ENCODE measurements at places on chromosomes 5 and 9.

DNA sequence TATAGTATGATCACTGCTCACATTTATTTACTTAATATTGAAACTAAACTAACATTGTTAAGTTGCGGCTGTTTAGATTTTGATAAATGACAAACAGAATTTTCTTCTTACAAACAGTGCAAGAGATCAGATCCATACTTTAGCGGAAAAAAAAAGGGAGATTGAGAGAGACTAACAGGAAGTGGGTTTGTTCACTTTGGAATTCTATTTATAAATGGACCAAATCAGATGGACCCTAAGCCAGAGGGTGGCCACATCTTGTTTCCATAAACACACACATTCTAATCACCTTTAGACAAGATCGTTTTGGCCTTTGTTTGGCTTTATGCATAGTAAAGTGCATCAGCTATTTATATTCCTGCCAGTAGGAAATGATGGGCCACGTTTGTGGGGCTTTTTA is 381.4 kb upstream of the CD180 start:
- DNase-seq = no peak

GRCh38 chr9:100486479-100487176 is 13.7 kb downstream of the TMEFF1 start:
- no peak for DNase-seq

DNA sequence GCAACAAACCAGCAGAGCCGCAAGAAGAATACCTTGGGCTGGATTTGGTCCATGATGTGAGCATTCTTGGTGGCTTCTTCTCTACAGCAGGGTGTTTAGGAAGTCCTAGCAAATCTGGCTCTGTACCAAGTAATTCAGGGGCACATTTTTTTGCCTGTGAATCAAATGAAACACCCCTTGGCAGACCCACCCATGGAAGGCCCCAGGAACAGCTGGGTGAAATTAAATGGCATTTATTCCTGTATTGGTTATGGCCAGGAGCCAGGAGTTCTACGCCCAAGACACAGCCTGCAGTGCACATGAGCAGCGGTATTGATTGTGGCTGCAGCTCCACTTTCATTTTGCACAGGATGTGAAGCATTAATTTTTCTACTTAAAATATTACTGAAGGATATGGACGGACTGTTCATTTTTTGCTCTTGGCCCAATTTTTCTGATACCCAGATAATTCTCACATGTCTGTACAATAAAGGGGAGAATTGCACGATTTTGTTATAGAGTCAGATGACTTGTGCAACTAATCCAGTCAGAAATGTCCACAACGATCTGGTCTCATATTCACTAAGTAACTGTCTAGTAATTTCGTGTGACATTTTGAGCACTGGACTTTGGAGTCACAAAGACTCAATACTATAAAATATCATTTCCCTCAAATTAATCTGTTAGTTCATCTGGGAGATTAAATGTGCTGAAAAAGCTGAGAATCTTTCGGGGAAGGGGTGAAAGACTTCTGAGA is 120.7 kb upstream of the APC start:
- DNase-seq = peak; percentile 8

DNA sequence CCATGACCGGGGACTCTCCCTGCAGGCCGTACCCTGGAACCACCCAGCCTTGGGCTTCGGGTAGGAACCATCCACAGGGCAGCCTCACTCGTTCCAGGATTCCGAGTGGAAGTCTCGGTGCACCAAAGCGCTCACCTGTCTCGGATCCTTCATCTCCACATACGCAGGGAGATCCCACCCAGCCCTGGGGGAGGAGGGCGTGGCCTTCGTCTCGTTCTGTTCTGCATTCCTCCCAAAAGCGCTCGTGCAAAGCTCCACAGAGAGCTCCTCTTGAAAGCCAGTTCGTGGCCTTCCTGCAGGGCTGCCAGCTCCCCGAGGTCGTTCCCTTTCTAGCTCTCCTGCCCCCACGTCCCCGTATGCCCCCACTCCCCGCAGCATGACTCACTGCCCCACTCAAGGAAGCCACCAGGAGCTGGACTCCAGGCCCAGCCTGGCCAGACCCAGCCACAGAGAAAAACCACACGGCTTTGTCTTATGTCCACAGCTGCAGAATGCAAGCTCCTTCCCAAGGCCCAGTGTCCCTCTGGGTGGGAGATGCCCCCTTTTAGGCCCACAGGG is 65.0 kb upstream of the SARDH start:
- DNase-seq = no peak

GRCh38 chr5:14269395-14269794 is 126.3 kb downstream of the TRIO start:
- DNase-seq = no peak

DNA sequence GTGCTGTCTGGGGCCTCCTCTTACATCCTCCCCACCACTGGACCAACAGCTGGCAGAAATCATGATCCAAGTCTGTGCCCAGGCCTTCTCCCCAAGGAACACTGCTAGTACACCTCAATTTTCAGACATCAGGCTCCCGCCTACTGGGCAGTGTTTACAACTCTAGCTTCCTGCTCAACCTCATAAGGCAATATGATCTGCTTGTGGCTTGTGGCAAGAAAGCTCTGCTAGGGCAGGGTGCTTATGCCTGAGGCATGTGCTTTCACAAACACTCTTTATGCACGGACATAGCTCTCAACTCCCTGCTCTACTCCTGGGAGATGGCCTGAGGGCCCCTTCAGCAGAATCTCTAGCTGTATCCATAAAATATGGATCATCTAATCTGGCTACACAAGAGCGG is 32.5 kb downstream of the SH3TC2 start:
- DNase-seq = no peak

All from NCI-H2107 (cell line).